Glomerular endothelial cell (primary cell): ENCODE measurements at places on chromosomes 1 and 21.

GRCh38 chr1:208002672-208003071 lies 91.7 kb upstream of the CD34 start:
- DNase-seq = no peak

GRCh38 chr1:213017447-213018273 lies 2.0 kb upstream of the ANGEL2 start:
- no peak for DNase-seq

DNA sequence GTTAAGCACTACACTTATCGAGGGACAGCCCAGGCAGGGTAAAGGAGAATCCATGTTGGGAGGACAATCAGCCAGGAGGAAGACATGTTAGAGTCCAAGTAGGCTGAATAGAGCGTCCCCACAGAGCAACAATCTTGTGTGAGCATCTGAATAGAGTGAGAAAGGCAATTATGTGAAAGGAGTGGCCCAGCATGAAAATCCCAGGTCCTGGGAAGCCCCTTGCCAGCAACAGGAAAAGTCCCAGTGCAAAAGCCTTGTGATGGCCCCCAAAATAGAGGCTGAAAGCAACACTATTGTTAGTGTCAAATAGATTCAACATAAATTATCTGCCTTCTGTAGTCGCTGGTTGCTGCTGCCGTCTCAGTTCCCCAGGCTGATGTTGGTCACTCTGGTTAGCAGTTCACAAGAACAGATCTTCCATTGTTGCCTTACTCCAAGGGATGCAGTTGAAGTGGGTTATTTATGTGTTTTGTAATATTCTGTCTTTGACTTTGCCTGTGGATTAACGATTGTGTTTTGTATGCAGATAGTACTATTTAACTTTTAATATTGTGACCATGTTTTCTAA lies 12.1 kb upstream of the ABL2 start:
- no peak for DNase-seq

DNA sequence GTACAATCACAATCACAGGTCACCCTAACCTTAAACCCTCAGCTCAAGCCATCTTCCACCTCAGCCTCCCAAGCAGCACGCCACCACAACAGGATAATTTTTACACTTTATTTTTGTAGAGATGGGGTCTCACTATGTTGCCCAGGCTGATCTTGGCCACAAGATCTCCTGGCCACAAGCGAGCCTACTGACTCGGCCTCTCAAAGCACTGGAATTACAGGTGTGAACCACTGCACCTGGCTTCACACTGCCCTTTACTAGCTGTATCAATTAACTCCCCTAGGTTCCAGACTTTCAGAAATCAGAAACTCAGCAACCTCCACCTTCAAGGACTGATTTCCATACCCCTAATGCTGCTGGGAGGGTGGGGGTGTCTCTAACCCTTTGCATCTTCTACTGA lies 37.0 kb downstream of the NUP133 start:
- DNase-seq = no peak

GRCh38 chr1:67685558-67686266 lies 711 bp downstream of the GADD45A start:
- DNase-seq = no peak

DNA sequence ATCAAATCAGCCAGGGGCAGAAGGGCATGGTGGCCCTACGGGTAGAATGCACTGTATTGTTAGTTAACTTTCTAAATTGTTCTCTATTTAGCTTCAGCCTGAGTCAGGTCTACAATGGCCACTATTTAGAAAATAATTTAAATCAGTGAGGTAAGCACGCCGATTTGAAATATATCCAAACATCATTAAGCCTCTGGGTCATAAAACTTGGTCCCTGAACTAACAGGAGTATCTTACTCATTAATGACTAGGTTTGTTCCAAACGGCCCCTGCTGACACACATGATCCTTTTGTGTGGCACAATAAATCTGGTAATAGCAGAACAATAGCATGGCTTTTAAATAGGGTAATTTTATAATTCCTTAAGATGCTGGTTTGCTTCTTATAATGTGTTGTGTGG lies 48.4 kb downstream of the STX6 start:
- no peak for DNase-seq

- DNase-seq = no peak
These were observed 73.5 kb downstream of the CD46 start for GRCh38 chr1:207825409-207825695.

- DNase-seq = no peak
These were observed 2.8 kb downstream of the TGFB2 start for GRCh38 chr1:218347723-218348627.

DNA sequence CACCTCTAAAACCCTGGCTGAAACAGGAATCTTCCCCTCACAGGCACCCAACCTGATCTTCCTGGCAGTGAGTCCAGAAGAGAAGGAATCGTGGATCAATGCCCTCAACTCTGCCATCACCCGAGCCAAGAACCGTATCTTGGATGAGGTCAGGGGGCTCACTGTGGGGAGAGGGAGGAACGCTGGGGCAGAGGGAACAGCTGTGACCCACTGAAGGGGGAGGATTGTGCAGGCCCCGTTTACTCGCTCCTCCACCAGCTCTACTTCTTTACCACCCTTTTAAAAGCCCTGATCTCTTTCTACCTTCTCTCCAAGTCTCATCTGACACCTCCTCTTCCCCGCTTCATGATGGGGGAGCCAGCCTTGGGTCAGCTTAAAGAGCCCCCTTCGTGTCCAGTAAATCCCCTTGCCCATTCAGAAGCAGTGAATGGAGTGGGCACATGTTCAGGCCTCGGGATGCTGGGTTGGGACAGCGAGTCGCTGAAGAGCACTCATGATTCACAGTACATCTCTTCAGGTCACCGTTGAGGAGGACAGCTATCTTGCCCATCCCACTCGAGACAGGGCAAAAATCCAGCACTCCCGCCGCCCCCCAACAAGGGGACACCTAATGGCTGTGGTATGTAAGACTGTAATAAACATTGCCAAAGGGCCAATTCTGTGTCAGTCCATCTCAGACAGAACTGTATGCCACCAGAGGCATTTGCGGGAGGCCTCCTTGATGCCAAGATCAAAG lies 7.3 kb downstream of the PLEKHO1 start:
- DNase-seq = no peak
